ENCODE measurements at places on chromosomes 7 and 10.

GRCh38 chr10:60549686-60550085, 160.0 kb upstream of the ANK3 start:
- peak; percentile 23 for DNase-seq

- peak; percentile 73 for DNase-seq
Observed at GRCh38 chr10:42475168-42476098, 162.9 kb downstream of the ZNF33B start.

- peak; percentile 83 for DNase-seq
Observed at GRCh38 chr10:33005322-33006301, 47.6 kb upstream of the ITGB1 start.

GRCh38 chr7:158245724-158246041, 341.9 kb downstream of the PTPRN2 start:
- DNase-seq: no peak

GRCh38 chr7:93551063-93551895, 23.2 kb downstream of the CALCR start:
- peak; percentile 15 for DNase-seq

DNA sequence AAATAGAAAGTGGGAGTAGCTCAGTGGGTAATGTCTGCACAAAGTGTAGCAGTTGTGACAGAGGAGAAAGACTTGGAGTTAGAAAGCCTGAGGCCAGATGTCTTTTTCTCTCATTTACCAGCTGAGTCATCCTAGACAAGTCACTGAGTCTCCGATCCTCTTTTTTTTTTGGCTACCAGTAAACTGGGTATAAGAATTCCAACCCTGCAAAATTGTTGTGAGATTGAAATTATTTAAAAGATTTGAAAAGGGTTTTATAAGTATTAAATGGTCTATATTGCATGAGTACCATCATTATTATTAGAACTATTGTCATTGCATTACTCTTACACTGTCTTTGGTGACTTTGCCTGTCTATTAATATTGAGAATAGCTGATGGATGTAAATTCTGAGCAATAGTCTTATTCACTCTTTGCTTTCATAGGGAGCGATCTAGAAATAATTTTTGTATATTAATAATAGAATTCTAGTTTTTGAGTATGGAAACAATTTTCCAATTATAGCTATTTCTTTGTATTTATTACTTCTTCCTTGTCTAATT, 74.0 kb downstream of the ARID5B start:
- peak; percentile 48 for DNase-seq

Measured in NCI-H226 (cell line).